H7 (cell line): ENCODE measurements at places on chromosomes 4 and X.
A peak's percentile ranks its signal among the peaks of the same experiment; 100 is the strongest.

DNA sequence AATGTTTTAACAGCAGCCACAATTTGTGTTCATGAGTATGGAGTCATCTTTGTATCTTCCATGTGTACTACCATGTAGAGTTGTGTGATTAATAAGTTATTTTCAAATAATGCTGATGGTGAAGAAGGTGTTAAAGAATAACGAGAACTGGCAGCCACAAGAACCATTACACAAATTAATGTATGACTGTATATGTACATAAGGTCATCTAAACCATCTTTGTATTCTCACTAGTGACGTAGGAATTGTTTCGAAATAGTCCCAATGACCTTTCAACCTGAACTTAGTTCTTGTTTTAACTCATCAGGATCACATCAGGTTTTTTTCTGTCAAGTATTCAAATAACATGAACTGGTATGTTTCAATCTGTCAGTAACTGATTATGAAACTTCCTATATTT lies 48.3 kb upstream of the NOCT start:
- DNase-seq, result no peak

- DNase-seq, result peak; percentile 77
Observed at GRCh38 chr4:39446842-39447573, 11.7 kb downstream of the RPL9 start.

- DNase-seq, result peak; percentile 98
Observed at GRCh38 chrX:100409610-100410590, at the start of gene PCDH19. Gene PCDH19 (minus strand): TSS chrX:100410273. CDS start chrX:100408597, 1,676 bp downstream.

- no peak for DNase-seq
Observed at GRCh38 chr4:73589887-73590801, 30.1 kb downstream of the RASSF6 start.

DNA sequence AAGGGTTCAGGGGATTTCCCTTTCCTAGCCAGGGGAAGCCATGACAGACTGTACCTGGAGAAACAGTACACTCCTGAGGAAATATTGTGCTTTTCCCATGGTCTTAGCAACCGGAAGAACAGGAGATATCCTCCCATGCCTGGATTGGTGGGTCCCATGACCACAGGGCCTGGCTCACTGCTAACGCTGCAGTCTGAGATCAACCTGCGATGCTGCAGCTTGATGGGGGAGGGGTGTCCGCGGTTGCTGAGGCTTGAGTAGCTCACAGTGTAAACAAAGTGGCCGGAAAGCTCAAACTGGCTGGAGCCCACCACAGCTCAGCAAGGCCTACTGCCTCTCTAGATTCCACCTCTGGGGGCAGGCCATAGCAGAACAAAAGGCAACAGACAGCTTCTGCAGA lies 819.5 kb downstream of the TECRL start:
- DNase-seq, result no peak

GRCh38 chrX:31168551-31168950 lies 96.7 kb upstream of the FTHL17 start:
- no peak for DNase-seq

DNA sequence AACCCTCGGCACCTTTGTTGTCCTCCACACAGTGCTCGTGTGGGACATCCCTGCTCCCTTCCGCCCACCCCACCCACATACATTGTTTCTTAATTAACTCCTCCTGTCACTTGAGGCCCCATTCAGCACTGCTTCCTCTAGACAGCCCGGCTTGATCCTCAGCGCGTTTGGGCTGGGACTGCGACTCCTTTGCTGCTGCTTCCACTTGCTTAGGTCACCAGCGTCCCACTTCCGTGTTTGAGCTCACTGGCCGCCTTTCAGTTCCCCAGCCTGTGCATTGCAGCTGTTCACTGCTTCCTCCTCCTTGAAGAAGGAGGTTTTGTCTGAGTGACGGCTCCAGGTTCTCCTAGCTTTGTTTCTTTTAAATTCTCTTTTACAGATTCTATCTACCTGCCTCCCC lies 16.1 kb downstream of the RNF4 start:
- no peak for DNase-seq

DNA sequence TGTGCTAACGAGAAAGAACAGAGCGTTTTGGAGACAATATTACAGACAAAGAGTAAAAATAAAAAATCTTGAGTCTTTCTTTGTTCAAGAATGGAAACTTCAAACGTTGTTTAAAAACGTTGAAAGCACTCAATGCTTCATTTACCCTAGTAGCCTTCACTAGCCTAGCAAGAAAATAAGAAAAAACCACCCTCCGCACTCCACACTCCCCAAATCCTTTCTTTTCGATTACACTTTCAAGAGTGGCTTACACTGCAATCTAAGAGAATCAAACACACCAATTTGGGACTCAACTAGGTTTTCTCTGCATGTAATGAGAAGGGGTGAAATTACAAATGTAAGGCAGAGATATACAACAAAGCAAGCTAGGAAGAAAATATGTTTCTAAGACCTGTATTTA lies 4.7 kb downstream of the TMSB4X start:
- DNase-seq, result no peak

DNA sequence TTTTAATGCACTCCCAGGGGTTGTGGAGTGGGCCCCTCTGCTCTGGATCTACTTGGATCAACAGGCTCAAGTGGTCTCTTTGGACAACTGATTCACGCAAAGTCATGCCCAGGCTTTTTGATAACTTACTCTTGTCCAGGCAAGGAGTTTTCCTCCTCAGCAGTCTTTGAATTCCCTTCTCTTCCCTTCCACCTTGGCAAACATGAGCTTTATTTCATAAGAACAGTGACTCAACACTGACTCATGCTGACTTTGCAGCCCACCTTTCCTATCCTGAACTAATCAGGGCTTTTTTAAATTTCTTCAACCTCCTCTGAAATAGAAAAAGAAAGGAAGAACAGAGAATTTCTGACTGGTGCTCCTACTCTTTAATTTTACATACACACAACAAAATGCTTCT lies 132.1 kb upstream of the LDB2 start:
- no peak for DNase-seq

GRCh38 chrX:10008483-10009056 lies 41.4 kb downstream of the CLDN34 start:
- no peak for DNase-seq

DNA sequence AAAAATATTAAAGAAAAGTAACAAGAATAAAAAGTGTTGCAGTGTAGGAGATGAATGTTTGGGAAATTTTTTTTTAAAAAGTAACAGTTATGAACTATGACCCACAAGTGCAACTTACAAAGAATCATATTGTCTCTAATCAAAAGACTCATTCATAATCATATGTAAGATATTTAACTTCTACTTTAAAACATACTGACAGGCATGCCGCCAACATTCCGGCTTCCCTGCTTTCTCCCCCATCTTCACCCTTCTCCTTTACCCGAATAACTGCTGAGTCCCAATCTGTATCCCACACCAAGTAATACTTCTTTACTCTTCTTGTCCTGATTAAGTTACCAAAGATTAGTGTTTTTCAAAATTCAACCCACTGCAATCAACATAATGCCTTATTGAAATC lies 598.8 kb upstream of the FRG1 start:
- DNase-seq, result no peak

DNA sequence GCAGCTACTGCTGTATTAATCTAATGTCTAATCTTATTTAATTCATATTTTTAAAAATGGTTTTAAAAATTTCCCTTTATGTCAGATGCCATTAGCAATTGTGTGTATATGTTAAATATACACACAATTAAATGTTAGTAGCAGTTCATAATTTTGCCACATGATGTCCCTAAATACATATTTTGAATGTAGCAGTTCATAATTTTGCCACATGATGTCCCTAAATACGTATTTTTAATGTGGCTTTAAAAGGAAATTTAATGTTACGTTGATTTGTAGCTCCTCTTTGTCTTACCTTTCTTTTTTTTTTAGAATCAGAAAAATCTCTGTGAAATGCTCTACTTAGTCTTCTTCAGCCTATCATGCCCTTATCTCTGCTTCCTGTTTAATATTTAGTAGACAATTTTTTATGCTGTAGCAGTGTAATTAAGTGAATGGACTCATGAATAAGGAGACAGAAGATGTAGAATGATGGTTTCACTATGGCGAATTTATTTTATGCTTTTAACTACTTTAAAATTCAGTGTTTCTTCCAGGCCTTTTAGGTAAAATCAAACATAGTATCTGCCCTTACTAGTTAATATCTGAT lies 26.1 kb downstream of the RBM46 start:
- DNase-seq, result no peak

GRCh38 chr4:8534611-8535010 lies 45.6 kb upstream of the GPR78 start:
- DNase-seq, result no peak

DNA sequence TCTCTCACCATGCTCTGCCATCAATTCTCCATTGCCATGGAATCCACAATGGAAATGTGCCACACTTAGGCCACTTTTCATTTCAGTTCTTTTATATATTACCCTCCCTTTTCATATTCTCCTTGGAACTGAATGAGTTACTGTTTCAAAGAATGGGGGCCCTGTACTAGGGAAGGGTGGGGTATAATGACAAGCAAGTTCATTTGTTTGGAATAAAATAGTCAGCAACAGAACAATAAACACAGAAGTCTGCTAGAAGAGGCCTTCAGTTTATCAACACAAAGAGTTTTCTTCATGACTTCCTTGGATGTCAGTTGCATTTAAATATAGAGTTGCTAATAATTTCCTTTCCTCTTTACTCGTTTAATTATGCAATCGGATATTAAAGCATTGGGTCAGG lies 478.3 kb upstream of the FTHL17 start:
- no peak for DNase-seq

DNA sequence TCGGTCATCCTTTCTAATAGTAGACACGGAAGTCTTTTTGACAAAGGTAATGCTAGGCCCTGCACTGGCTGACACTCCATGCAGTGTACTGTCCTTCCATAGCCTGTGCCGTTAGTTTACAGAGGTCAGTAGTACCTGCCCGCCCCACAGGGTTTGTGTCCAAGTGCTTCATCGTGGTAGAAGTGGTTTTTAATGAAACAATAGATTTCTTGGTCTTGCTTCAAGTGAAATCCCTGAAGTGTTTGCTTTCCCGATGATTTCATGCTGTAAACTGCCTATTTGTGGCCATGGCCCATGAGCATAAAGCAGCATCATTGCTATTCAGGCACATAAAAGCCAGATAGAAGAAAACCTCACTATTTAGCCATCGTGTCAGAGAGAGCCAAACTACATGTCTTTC lies 139.3 kb downstream of the GPR143 start:
- no peak for DNase-seq

GRCh38 chrX:131792789-131793462 lies 230.2 kb upstream of the STK26 start:
- DNase-seq, result no peak

DNA sequence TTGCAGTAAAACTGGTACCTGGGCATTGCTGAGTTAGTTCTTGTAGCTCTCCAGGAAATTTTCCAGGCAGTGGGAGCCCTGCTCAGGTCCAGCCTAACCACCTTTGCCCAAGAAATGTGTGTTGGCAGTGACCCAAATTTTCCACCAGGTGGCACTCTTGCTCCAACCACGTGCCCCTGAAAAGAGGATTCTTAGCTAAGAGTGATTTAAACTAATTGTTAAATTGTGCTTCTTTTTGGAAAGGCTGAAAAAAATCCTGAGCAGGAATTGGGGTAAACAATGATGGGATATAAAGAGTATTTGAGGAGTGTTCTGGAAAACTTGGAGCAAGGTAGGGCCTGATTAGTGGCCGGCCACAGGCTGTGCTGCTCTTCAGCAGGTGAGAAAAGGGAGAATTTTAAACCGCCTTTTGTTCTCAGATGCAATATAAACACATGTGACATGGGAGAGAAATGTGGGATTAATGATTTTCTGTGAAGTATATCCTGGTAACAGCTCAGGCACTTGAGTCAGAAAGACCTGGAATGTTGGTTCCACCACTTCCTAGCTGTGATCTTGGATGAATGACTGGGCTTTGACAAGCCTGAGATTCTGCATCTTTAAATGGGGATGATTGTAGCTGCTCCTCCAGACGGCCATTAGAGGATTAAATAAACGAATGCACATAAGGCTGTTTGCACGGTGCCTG lies 219.6 kb downstream of the PTTG2 start:
- peak; percentile 81 for DNase-seq

GRCh38 chr4:138841343-138841742 lies 174.2 kb upstream of the NOCT start:
- DNase-seq, result no peak

DNA sequence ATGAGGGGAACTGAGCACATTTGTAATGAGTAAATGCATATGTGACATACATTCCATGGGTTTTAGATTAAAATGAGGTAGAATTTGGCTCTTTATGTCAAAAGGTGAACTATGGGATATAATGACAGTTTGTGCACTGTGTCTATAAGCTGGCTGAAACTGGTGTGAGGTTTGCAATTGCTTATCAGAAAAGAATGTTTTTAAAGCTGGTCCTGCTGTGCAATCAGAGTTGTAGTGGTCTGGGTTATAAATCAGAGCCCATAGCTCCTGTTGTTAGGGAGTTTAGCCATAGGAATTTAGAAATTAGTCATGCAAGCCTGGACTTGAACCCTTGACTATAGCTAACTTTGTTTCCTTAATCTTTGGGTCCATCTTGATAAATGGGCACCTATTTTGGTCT lies 23.1 kb upstream of the GATB start:
- no peak for DNase-seq
